Stimulated activated CD8-positive, alpha-beta memory T cell treated with anti-CD3 and anti-CD28 coated beads, Interleukin-15, amount 100 ng/mL, for 4 hours (primary cell): ENCODE measurements at places on chromosomes 7 and 10.

- DNase-seq, result no peak
Observed at GRCh38 chr7:12927635-12928434, 240.4 kb downstream of the ARL4A start.

DNA sequence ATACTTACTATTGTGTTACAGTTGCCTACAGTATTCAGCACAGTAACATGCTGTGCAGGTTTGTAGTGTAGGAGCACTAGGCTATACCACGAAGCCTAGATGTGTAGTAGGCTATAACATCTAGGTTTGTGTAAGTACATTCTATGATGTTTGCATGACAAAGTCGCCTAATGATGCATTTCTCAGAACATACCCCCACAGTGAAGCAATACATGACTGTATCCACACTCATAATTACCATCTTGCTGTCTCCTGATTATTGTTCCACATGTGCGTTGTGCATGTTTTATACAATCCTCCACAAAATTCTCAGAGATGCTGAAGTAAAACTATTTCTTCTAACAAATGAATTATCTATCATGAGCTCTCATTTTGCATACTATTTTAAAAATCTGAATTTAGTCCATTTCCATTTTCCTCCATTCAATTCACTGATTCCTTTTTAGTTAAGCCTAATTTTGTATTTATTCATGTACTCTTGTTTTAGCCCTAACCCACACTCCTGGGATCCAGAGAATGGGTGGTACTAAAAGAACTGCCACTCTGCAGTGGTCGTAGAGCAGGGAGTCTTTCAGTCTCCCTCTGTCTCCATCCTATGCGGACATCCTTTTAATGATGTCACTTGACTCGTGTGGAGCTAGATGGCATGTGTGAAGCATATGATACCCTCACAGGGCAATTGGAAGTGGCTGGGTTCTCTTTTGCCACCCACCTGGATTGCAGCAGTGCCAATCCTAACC is 67.6 kb upstream of the CAV2 start:
- no peak for DNase-seq

- DNase-seq, result no peak
Observed at GRCh38 chr7:141663081-141663849, 38.7 kb downstream of the DENND11 start.

- DNase-seq, result no peak
Observed at GRCh38 chr7:137390076-137390475, 46.5 kb upstream of the PTN start.

DNA sequence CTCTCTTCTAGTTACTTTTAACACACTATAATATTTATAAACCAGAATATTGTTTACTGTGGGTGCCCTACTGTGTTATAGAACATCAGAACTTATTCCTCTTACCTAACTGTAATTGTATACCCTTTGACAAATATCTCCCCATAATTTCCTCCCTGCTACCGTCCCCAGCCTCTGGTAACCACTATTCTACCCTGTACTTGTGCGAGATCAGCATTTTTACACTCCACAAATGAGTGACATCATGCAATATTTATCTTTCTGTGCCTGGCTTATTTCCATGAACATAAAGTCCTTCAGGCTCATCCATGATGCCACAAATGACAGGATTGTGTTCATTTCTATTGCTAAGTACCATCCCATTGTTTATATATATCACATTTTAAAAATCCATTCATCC is 139.8 kb upstream of the RSU1 start:
- no peak for DNase-seq

DNA sequence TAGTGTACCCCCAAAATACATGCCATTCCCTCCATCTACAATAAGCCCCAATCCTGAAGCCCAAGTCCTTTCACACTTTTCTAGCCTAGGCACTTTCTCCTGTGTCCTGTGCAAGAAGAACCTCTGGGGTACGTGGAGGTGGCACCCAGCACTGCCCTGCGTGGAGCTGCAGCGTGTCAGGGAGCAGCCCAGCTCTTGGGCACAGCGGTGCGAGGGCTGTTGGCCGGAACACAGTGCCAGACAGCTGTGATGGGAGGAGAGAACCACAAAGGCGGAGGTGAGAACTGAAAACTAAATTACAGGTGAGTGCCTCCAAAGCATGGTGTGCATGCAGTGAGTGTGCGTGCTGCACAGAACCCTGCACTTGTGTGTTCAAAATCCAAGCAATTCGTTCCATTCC is 621.3 kb upstream of the ADARB2 start:
- DNase-seq, result no peak

- no peak for DNase-seq
Observed at GRCh38 chr7:21767300-21767900, 178.3 kb downstream of the CDCA7L start.

- DNase-seq, result no peak
Observed at GRCh38 chr7:106844279-106844997, 20.6 kb upstream of the PIK3CG start.

- DNase-seq, result no peak
Observed at GRCh38 chr10:31958856-31959255, 30.2 kb upstream of the ARHGAP12 start.

DNA sequence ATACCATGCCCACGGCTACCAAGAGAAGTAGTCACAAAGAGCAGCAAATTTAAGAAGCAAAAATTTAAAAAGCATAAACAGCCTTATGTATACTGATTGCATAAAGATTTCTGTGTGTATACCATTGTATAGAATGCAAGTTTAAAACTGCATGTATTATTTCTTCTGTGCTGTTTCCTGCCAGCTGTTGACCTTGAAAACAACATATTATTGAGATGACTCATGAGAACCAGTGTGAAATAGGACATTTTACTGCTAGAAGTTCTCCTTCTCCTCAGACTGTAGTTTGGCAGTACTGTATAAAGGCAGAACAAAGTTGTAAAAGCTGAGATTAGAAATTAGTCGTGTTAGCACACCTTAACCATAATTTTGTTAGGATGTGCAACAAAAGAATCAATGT is 42.3 kb upstream of the SGCE start:
- no peak for DNase-seq

DNA sequence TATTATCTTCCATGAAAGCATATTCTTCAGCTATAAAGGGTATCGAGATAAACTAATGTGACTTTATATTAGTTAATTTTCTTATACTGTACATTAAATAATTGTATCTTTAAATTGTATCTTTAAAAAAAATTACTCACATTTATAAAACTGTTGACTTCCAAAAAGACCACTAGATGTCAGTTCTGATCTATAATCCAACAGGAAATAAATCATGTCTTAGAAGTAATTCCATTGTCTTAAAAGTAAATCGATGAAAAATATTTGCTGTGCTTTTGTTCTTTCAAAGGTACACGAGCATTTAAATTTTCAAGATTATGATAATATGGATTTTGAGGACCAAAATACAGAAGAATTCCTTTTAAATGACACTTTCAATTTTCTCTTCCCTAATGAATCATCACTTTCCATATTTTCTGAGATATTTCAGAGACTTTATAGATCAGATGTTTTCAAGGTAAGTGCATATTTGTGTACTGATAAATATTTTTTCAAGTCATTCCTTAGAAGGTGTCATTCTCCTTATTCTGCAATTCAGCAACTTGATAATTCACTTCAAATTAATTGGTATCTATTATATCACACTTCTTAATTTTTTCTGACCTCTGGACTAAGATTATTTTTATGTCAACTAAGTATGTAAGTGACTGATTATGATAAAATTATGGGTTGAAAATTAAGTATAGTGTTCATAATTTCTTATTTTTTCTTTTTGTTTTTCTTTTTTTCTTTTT is 138.5 kb downstream of the CPED1 start:
- DNase-seq, result no peak

- DNase-seq, result no peak
Observed at GRCh38 chr10:86261470-86261869, 105.1 kb downstream of the GRID1 start.

DNA sequence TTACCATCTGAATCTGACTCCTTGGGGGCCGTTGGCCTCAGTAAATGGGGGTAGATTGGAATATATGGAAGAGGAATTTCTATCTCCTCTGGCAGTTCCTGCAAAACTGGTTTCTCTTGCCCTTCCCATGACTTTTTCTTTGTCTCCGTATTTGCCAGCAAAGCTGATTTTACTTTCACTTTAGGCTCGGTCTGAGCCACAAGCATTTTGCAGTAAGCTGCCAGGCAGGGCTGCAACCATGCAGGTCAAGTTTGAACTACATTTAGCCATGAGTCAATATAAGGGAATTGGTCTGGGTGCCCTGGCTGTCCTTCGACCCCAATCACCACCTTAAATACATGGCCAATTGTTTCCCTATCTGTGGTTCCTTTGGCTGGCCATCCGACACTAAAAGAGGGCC is 104.3 kb downstream of the TRIM24 start:
- DNase-seq, result no peak

GRCh38 chr10:25294032-25294926 is 119.5 kb downstream of the GPR158 start:
- DNase-seq, result no peak

DNA sequence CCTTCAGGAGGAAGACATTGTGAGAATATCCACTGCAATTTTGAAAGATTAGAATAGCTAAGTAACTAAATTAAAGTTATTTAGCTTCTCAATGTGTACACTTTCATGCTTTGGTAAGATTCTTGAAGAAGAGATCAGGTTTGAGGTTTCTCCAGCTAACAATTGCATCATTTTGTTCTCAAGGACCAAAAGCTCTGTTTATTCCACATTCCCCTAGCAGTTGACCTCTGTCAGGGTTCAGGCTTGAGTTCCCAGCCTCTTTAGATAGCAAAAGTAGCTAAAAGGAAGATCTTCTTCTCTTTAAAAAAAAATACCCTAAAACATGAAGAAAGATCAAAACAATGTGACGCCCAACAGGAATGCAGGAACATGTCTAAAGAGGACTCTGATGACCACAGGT is 179.4 kb upstream of the IGFBP3 start:
- no peak for DNase-seq

- no peak for DNase-seq
Observed at GRCh38 chr7:122337011-122337410, 32.5 kb upstream of the FEZF1 start.

DNA sequence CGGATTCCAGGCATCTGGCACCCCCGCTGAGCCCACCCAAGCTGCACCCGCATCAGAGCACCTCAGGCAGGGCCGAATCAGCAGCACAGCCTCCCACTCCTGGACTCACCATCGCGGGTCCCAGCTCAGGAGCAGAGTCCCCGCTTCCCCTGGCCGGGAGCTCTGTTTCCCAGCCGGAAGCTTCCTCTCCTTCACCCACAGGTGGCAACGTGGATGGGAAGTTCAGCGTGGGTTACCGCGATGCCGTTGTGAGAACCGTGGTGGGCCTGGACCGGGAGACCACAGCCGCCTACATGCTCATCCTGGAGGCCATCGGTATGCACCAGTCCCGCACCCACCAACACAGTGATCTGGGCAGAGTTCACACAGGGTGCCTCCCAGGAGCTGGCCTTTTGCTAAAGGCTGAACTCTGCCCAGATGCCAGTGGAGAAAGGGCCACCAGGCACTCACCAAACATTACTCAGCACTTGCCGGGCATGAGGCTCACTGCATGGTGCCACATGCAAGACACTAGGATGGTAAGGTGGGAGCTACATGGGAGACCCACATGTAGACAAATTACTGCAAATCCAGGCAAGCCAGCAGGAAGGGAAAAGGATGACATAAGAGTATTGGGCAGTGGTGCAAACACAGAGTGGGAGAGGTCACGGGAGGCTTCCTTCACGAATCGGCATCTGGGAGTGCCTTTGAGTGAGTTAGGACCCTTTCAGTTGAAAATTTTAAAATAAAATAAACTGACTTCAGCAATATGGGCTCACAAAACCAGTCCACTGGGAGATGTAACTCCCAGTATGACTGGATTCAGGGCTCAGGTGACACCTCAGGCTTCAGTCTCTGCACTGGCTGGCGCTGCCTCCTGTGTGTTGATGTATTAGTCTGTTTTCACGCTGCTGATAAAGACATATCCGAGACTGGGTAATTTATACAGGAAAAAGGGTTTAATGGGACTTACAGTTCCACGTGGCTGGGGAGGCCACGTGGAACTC is 10.4 kb downstream of the C10orf105 start:
- DNase-seq, result no peak

GRCh38 chr10:61793760-61794703 is 107.5 kb upstream of the ARID5B start:
- no peak for DNase-seq

DNA sequence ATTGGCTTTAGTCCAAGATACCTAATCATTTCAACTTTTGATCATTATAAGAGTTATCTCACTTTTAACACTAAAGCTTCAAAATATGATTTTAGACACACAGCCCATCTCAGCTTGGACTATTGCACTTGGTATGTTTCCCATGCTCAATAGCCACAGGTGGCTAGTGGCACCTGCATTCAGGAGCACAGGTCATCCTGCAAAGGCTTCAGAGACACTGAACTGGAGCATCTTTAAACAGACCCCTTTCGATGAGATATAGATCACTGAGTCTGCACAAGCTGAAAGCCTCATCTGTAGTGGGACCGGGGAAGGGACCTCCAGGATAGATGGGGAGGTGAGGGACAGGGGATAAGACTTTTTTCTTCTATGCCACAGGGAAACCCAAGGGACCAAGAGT is 48.5 kb upstream of the TARP start:
- DNase-seq, result no peak

DNA sequence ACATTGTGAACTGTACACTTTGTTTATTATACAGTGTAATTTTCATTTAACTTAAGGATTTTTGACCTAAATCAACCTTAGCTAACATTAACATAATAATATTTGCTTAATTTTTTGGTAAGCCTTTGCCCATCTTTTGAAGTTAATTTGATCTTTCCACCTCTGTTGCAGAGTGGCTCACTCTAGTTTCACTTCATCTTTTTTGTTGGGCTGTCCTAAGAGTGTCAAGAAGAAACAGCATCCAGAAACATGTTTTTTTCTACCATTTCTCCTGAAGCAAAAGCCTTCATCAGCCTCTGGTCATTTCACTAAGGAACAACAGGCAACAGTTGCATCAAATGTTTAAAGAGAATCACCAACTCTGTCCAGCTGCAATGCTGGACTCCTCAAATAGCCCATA is 824.7 kb downstream of the REEP3 start:
- DNase-seq, result no peak

GRCh38 chr10:9311702-9312499 is 1257.4 kb downstream of the GATA3 start:
- DNase-seq, result no peak

DNA sequence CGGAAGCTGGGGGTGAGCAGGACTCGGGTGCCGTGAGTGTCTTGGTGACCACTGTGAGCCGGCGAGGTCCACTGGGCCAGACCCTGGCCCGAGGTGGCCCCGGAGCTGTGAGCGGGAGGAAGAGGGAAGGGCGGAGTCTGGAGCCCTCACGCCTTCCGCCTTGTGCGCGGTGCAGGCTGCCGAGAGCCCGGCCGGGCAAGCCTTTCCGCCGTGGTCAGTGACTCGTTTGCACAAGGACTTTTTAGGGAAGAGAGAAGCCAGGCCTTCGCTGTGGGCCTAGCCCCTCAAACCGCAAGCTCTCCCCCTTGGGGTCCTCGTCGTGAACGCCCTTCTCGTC is 40.9 kb upstream of the ZNF32 start:
- no peak for DNase-seq
